ENCODE measurements at places on chromosomes 12 and 14.

DNA sequence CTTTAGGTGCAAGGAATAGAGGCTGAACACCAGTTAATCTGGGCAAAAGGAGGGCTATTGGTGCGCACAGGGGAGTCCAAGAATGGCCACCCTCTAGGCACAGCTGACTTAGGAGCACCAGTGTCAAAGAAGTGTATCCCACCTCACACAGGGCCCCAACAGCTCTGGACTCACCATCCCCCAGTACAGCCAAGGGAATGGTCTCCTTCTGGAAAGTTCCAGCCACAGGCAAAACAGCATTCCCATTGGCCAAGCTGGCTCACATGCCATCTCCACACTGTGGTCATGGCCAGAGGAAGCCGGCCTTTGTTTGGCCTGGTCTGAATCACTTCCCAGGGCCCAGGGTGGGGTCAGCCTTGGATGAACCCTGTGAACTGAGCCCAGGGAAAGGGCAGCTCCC lies 120.1 kb downstream of the DICER1 start:
- no peak for DNase-seq

GRCh38 chr12:5493018-5493417 lies 61.1 kb downstream of the NTF3 start:
- no peak for DNase-seq

DNA sequence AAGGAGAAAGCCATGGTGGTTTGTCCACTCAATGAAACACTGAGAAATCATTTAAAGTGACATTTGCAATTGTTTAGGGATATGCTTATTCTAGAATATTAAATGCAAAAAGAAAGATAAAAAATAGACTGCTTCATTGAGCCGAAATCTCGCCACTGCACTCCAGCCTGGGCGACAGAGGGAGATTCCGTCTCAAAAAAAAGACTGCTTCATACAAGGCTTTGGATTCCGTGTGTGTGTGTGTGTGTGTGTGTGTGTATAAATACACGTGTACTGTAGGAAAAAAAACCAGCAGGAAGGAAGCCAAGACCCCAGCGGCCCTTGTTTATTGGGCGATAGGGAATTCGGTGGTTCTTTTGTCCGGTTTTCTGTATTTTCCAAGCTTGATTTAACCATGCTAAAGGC lies 3.2 kb upstream of the ZNF839 start:
- DNase-seq, result no peak

DNA sequence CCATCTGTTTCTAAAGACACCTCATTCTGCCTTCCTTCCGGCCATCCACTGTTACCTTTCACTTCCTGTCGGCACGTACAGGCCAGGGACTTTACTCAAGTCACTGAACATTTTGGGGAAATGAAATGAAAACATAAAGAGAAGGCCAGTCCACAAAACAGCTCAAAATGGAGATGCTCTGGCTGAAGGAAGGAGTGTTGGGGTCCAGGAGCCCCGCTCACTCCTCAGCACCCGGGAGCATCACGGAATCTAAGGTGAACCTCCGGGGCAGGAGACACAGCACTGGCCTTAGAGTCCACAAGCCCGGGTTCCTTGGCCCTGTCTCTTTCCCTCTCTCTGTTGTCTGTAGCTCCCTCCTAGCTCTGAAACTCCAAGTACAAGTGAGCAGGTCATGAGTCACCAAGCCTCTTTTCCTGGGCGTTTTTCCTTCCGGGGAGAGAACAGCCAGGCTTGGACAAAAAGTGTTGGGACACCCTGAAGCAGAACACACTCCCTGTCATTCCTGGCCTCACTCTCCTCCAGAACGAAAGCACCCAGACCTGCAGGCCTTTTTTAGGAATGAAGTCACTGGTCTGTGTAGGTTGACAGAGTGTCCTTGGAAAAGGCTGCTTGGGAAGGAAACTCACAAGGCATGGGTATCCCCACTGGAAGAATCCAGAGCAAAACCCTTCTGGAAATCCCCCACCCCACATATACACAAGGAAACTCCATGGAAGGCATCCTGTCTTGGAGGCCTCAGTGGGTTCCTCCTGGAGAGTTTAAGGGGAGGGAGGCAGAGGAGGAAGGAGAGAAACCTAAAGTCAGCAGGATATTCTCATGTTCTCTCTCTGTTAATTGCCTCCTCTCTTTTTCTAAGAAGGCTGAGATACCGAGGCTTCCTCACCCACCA lies 245.3 kb downstream of the ZFP36L1 start:
- no peak for DNase-seq

DNA sequence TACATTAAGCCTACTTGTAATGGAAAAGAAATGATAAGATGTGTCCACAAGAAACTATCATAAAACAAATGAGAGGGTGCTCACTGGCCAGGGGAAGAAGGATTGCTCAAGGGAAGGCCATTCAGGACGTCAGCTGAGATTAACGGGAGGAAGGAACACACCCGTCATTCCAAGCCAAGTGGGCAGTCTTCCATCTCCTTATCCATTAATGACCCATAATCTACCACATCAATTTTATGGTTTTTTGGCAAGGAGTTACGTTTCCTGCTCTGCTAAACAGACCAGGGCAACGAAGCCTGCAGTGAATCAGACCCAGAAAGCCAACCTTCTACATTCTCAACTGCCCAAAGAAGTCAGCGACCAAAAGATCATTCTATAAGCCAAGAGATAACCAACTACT lies 25.1 kb downstream of the PRKAB1 start:
- no peak for DNase-seq

DNA sequence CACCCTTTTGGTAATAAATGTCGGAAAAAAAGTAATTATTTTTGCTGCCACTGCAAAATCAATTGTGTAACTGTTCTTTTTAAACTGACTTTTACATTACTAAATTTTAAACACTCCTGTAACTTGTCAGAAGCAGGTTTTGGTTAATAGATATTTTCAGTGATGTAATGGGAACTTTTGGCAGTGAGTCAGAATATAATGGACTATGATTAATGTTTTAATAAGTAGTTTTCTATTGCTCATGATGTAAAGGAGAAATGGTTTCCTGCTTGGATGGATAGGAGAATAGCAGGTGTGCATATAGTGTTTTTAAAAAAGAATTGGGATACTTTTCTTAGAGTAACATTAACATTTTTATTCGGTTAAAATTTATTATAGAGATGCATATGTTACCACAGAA lies 58.8 kb downstream of the TRMT5 start:
- no peak for DNase-seq

DNA sequence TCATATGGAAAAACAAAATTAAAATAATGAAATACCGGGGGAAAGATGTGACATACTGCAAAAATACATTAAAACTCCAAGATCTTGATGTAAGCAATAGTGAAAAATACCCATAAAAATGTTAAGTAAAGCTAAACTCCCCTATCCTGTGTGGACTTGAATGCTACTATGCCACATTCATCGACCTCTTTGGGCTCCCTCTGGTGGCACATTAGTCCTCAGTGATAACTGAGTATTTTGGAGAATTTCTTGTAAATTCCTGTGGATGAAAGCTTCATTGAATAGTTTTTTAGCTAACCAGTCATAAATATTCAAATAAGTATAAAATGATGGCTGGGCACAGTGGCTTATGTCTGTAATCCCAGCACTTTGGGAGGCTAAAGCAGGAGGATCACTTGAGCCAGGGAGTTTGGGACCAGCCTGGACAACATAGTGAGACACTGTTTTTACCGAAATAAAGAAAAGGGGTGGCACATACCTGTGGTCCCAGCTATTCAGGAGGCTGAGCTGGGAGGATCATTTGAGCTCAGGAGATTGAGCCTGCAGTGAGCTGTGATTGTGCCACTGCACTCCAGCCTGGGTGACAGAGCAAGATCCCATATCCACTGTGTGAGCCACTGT lies 42.4 kb upstream of the SGPP1 start:
- DNase-seq, result peak; percentile 40

DNA sequence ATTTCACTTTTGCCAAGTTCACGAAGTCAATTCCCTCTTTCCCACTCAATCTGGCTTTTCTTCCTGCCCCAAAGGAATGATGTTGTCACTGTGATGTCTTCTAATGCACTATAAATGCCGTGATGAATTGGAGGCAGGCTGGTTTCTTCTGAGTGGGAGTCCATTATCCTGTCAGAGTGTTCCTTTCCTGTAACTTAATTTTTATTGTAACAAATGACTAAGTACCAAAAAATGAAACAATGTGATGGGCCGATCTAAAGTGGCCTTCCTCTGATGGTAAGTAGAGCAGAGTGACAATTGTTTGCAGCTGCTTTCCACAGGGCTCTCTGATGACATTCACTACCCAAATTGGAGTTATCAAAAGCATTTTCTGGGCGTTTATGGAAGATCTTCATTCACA lies 22.2 kb downstream of the TMEM30B start:
- DNase-seq, result no peak

GRCh38 chr14:61628016-61628725 lies 67.1 kb upstream of the HIF1A start:
- no peak for DNase-seq

- peak; percentile 96 for DNase-seq
These were observed 590 bp upstream of the CEBPE start for GRCh38 chr14:23119363-23120327.

- peak; percentile 20 for DNase-seq
These were observed 40.9 kb downstream of the CDK17 start for GRCh38 chr12:96359328-96359727.

DNA sequence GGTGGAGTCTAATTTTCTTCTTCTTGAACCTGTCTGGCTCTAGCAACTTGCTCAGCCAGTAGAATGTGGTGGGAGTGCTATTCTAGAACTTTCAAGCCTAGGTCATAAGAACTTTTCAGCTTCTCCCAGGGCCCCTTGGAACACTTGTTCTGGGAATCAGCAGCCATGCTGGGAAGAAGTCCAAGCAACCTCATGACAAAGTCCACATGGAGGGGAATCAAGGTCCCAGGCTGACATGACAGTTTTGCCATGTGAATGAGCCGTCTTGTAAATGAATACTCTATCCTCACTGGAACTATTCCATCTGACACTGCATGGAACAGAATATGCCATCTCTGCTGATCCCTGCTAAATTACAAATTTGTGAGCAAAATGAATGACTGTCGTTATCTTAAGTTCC lies 214.2 kb upstream of the TBX3 start:
- DNase-seq, result no peak
